ENCODE measurements at places on chromosomes 16 and 17.

DNA sequence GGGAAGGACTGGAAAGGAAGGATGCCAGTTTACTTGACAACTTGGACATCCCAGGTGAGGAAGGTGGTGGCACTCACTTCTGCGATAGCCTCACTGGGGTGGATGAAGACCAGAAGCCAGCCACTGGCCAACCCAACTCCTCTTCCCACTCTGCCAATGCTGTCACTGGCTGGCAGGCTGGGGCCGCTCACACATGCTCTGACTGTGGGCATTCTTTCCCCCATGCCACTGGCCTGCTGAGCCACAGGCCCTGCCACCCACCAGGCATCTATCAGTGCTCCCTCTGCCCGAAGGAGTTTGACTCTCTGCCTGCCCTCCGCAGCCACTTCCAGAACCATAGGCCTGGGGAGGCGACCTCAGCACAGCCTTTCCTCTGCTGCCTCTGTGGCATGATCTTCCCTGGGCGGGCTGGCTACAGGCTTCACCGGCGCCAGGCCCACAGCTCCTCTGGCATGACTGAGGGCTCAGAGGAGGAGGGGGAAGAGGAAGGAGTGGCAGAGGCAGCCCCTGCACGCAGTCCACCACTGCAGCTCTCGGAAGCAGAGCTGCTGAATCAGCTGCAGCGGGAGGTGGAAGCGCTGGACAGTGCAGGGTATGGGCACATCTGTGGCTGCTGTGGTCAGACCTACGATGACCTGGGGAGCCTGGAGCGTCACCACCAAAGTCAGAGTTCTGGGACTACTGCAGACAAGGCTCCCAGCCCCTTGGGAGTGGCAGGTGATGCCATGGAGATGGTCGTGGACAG is 4.5 kb downstream of the ZNF646 start:
- no peak for DNase-seq

GRCh38 chr16:968620-969019 is 2.2 kb downstream of the LMF1 start:
- no peak for DNase-seq

GRCh38 chr16:89549007-89549700 is 11.3 kb upstream of the RPL13 start:
- no peak for DNase-seq

- no peak for DNase-seq
Measured at GRCh38 chr17:5032865-5033264, 2.4 kb downstream of the SLC52A1 start.

DNA sequence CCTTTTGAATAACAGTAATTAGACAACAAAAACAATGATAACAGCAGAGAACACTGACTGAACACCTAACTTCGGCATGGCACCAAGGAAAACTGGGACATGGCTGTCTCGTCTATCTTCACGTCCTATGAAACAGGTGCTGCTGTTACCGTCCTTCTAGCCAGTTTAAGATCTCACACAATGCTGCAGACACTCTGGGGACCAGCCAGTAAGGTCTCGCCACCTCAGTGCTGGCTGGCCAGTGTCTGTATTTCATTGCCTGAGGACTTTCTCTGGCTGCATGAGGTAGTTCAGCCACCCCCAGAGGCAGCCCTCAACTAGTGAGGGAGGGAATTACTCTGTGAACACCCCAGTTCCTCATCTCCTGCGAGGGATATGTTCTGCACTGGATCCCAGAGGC is 57.6 kb downstream of the AMFR start:
- DNase-seq = no peak

DNA sequence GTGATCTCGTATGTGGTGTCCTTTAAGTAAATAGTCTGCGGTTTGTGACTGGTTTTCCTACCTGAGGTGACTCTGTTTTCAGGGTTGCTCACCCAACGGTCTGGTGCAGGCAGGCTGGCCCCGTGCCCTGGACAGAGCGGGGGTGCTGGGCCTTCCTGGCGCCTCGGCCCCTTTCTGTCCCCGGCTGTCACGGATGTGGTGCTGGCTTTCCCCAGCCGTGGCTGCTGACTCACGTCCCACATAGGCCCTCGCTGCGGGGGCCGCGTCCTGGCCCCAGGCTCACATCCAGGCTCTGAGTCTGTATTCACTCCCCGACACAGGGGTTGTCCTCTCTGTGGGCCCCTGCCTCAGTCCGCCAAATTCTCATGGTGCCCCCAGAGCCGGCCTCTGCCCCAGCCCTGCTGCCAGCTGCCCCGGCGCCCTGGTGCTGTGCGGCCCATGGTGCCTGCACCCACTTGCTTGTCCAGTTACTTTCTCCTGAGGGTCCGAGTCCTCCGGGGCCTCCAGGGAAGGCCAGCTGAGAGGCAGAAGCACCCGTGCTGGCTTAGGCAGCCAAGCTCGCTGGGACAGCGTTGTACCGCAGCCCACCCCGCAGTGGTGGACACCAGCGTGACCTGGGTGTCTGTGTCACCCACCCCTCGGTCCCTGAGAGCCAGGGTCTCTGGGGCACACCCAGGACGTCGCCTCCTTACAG is 5.9 kb downstream of the CHMP6 start:
- DNase-seq = no peak

DNA sequence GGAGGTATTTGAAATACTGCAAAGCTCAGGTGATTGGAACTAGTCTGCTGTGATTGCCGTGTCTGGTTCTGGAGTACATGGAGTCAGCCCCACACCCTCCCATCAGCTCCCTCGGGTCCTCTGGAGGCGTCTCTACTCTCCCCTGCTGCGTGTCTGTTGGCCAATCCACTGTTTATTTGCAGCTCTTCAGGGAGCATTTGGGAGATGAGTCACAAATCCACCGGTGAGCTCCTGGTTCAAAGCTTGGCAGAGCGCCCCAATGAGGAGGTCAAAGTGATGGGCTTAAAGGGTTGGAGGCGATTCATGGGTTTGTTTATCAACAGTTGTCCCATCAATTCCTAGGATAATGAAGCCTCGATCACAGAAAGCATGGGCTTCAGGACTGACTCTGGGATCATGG is 14.6 kb downstream of the CALB2 start:
- DNase-seq = no peak

DNA sequence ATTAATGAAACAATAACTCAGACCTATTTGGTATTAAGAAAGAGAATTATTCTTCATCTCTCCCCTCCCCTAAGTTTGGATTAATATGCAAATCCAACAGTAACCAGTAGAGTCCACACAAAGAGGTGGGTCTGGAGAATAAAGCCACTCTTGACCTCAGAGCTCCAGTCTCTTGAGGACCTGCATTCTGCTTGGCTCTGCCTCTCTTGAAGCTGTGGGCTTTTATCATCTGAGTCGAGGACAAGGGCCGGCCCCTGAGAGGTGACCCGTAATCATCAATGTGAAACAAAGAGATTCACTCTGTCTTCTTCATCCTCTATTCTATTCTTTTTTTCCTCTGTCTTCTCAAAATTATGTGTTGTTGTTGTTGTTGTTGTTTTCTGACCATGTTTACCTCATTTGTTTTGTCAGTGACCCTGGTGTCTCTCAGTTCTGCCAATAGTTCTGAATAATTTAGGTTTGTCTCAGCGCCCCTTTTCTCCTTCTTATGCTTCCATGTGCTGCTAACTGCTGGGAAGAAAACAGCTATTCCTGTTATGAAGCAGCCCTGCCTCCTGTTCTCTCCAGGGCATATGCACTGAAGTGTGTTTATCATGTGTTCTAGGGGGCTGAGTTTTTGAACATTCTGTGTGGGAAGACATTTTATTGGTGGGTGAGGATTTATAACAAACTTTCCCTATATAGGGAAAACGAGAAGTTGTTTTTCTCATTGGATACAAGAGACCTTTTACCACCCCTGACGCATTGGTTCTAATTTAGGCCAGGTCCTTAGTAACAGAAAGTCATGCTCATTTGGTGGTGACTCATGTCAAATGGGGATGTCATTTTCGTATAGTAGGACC is 135.8 kb downstream of the TRIM37 start:
- DNase-seq = no peak

GRCh38 chr17:75151930-75152329 is 2.4 kb downstream of the JPT1 start:
- no peak for DNase-seq

GRCh38 chr17:49255125-49255524 is 24.5 kb upstream of the PHOSPHO1 start:
- no peak for DNase-seq

GRCh38 chr17:82831041-82831817 is 8.6 kb downstream of the ZNF750 start:
- no peak for DNase-seq

DNA sequence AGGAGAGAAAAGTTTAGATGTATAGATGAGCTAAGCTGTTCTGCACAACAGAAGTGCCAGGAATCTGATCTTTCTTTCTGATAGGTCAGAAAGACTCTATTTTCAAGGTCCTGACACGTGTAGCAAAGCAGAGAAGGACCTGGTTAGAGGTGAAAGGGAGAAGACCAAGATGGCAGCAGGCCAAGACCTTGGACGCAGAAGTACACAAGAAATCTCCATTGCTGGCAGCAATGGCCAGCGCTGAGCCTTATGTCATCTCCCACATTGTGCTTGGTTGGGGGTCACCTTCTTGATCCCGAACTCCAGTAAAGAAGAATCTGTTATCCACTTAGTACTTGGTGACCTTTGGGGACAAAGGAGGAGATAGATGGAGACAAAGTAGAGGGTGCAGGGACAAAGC is 41.8 kb upstream of the AKAP1 start:
- DNase-seq = no peak

- DNase-seq = no peak
Measured at GRCh38 chr16:21197112-21197511, 14.3 kb downstream of the ZP2 start.

DNA sequence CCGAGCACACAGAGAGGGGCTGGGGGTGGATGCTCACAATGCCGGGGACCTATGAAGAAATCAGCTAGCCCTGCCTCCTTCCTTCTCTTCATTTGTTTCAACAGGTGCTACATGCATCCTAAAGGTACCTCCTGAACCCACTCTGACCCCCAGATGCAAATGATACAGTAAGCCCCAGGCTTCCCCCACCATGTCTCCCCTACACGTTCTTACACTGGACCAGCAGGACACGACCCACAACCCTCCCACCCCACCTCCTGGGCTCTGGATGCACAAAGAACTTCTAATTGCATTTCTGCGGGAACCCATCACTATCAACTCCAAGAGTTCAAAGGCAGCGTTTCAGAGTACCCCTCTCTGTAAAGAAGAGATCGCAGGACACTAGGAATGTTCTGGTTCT is 2.1 kb downstream of the XYLT1 start:
- no peak for DNase-seq

DNA sequence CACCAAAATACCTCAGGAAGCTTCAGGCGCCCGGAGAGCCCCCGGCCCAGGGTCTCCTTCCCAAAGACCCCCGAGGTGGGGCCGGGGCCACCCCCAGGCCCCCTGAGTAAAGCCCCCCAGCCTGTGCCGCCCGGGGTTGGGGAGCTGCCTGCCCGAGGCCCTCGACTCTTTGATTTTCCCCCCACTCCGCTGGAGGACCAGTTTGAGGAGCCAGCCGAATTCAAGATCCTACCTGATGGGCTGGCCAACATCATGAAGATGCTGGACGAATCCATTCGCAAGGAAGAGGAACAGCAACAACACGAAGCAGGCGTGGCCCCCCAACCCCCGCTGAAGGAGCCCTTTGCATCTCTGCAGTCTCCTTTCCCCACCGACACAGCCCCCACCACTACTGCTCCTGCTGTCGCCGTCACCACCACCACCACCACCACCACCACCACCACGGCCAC is 6.7 kb upstream of the TMEM88 start:
- DNase-seq = no peak
